ENCODE measurements at places on chromosomes 7 and 10.
A peak's percentile ranks its signal among the peaks of the same experiment; 100 is the strongest.

DNA sequence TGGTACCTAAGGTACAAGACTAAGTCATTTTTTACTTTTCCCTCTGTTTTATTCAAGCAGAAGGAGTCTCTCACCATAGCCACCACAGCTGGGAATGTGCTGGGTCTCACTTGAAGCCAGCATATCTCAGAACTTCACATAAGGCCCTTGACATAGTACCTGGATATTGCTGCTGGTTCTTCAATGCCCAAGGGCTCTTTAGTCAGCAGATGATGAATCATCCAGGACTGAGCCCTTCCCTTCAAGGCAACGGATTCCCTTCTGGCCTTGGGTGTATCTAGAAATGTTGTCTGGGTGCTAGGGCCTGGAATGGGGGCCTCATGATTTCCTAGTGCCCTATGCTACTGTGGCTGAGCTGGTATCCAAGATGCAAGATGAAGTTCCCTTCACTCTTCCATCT lies 93.9 kb downstream of the ADCYAP1R1 start:
- no peak for DNase-seq

- DNase-seq: peak; percentile 57
Measured at GRCh38 chr10:70742537-70743429, 42.4 kb downstream of the TBATA start.

- DNase-seq: no peak
Measured at GRCh38 chr7:80440883-80441282, 71.0 kb downstream of the GNAT3 start.

- DNase-seq: no peak
Measured at GRCh38 chr7:135463908-135464307, 46.0 kb downstream of the CNOT4 start.

DNA sequence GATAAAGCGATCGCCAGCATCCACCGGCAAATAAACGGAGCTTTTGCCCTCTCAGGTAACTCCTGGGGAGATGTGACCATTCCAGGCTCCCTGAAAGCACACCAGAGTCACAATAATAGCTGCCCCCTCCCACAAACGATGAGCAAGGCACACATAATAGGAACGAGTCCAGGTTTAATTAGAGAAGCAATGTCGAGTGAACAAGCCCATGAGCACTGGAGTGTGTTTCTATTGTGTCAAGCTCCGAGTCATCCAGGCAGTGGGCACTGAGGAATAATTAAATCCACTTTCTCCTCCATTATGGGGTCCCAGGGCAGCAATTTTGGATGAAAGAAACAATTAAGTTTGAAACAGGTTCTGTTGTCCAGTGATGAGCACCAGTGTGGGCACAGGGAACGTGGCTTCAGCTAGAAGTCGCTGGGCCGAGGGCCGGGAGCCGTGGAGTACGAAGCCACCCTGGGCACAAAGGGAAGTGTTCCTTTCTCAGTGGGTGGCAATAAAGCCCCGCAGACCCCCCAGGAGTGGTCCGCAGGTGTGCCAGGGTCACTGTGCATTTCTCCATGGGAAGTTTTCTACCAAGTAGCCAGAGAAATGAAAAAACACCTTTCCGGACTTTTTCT lies 12.0 kb downstream of the PNLIPRP2 start:
- no peak for DNase-seq
